Hematopoietic multipotent progenitor cell treated with erythropoietin and hydrocortisone succinate and interleukin-3 and kit ligand, for 6 days (in vitro differentiated cells): ENCODE measurements at places on chromosomes 12 and 14.

GRCh38 chr12:115956659-115957058 lies 320.8 kb downstream of the MED13L start:
- no peak for DNase-seq

DNA sequence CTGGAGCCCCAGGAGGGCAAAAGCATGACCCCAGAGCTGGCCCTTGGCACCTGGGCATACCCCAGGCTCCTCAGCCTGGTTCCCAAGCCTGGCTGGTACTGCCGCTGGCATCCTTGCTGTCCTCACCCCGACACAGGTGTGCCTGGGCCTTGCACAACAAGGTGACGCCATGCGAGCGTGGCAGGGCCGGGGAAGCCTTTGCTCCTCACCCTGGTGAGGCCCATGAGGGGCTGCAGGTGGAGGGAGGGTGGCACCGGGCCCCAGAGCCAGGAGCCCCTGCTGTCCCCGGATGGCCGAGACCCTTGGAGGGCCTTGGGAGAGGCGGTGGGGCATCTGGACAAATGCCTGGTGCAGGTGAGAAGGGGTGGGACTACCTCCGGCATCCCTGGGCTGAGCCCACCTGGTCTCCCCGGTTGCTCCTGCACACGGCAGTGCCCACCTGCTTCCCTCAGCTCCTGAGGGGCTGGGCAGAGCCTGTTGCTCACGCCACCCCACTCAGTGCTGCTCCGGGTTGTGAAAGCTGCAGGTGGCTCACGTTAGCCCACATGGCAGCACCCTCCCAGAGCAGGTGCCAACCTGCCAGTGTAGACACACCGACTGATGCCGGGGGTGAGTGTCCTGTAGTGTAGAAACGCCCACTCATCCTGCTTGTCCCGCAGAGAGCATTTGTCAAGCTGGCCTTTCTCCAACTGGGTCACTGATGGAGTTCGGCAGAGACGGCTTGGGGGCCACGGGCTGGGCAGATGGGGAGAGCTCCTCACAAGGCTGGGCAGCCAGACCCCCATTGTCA lies 24.6 kb upstream of the KIF26A start:
- no peak for DNase-seq

- DNase-seq, result no peak
Measured at GRCh38 chr12:115990241-115990640, 287.3 kb downstream of the MED13L start.

DNA sequence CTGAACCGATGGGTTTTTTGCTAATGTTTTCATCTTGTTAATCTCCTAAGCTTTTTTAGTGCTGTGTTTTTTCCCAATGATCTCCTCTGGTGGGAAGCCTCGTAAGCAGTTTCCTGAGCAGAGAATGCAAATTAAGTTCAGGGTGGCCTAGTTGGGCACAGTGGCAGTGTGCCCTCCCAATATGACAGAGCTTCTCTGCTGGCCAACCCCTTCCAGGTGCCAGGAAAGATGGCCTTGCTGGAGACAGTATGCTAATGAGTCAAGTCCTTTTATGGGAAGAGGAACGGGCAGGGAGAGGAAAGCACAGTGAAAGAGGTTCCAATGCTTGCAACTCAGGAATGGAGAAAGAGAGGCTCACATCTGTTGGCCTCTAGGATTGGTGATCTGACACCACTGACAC lies 115.8 kb downstream of the GCH1 start:
- no peak for DNase-seq

DNA sequence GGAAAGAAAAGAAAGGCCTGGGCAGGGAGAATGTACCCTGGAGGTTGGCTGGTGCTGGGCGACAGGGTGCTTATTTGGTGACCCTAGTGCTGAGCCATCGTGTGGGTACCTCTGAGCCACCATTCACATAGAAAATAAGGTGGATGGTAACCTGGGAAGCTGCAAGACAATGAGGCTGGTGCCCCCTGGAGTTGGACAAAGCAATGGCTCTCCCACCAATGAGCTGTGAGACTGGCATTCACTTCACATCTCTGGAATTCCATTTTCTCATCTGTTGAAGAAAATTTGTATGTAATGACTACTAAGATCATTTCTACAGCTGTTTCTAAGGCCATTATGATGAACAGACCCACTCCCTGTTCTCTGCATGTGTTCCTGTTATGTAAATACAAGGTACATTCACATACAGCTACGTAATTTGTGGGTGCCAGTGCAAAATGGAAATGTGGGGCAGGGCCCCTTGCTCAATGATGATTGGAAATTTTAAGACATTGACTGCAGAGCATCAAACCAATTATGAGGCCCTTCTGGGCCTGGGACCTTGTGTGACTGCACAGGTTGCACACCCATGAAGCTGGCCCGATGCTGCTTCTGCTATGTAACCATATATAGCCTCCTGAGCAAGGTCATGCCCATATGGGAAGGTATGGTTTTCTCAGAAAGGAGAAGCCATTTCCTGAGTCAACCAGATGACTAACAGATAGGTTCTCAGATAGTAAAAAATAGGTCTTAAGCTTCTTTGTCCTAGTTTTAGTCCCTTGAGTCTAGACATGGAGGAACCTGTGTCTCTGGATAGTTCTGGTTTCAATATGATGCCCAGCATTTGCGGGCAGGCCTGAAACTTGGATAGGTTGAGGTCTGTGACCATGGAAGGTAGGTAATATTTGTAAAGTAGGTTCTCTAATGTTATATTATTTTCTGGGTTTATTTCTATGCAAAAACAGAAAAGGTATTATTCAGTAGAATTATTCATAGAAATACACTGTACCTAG lies 63.4 kb upstream of the IGF1 start:
- DNase-seq, result no peak

DNA sequence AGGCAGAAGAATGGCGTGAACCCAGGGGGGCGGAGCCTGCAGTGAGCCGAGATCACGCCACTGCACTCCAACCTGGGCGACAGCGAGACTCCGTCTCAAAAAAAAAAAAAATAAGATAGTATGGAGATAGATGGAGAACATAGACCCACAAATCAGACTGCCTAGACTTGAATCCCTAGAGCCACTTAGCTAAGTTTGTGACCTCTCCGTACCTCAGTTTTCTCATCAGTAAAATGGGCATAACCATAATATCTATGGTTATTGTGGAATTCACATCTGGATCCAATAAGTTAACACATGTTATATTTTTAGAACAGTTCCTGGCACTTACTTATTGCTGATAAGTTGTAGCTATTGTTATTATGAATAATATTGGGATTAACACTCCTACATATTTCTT lies 7.2 kb downstream of the PROX2 start:
- no peak for DNase-seq

GRCh38 chr12:122862872-122863701 lies 27.8 kb downstream of the HIP1R start:
- no peak for DNase-seq

- no peak for DNase-seq
Measured at GRCh38 chr12:78088391-78088832, 257.7 kb downstream of the NAV3 start.

DNA sequence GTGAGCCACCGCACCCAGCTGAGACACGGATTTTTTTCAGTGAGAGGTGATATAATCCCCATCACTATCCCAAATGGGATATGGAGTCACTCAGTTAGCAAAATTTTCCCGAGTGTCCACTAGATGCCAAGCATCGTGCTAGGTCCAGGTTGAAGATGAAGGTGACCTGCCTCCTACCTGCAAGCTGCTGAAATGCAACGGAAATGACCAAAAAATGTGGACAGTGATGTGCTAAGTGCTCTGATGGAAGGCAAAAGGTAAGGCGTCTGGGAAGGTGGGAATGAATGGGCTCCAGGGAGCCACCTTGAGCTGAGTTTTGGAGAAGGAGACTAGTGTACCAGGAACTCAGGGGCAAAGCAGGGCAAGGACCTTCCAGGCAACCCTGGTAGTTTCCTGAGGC lies 64.6 kb downstream of the CALM1 start:
- no peak for DNase-seq

GRCh38 chr14:104437703-104438102 lies 141.9 kb upstream of the C14orf180 start:
- no peak for DNase-seq

DNA sequence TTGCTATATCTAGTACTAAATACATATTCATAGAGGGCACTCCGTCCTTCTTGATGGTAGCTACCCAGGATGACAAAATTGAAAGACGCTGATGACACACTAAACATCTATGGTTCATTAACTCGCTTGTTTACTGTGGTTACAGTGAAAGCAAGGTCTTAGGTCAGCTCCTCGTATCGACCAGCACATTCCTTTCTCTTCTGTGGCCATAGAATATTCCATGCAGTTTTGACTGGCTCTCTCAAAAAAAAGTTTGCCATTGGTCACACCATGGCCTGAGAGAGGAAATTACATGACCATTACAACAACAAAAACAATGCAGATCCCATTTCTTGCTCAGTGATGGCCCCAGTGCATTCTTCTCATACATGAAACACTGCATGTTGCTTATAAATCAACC lies 411.4 kb upstream of the SOX5 start:
- DNase-seq, result no peak

DNA sequence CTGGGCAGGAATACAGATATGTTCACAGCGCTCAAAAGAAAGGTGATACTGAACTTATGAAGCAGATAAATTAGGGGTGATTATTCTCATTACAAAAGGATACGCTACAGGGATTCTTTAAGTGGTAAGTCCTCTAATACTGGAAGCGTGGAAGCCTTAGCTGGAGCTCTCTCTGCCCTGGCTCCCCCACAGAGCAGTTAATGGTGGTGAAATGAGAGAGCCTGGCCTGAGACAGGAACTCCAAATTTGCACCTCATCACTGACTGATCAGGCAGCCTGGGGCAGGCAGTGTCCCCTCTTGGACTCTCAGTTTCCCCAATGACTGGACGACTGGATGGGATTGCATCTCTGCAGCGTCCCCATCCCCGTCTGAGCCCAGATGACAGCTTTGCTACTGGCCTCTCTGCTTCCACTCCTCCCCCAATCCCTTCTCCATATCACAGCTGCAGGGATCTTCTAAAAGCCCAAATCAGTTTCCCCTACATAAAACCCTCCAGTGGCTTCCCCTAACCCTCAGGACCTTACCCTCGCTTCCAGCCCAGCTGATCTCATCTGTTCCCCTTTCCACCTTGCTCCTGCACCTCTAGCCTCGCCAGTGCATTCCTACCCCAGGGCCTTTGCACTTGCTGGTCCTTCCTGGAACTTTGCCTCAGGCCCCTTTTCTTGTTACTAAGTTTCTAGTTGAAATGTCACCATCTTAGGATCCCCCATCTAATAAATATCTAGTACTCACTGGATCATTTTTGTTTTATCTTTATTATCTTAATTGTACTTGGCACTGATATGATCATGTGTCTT lies 171.7 kb upstream of the LHX5 start:
- DNase-seq, result no peak

GRCh38 chr14:67602995-67603545 lies 3.0 kb upstream of the PIGH start:
- no peak for DNase-seq

DNA sequence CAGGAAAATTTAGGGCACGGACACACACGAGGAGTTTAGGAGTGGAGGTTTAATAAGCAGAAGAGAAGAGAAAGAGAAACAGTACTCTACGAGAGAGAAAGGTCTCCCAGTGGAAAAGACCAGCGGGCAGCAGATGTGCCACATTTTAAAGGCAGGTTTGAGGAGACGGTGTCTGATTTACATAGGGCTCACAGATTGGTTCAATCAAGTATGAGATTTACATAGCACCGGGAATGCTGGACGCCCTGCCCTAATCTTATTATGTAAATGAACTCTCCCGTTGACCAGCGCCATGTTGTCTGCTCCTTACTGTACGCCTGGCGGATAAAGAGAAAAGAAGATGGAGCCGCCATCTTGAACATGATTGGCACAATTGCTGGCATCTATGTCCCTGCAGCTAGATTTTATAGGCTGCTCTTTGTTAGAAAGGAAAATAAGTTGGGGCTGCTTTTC lies 17.9 kb downstream of the NFKBIA start:
- DNase-seq, result no peak

- peak; percentile 45 for DNase-seq
Measured at GRCh38 chr12:29782285-29782870, 1.4 kb downstream of the TMTC1 start.

DNA sequence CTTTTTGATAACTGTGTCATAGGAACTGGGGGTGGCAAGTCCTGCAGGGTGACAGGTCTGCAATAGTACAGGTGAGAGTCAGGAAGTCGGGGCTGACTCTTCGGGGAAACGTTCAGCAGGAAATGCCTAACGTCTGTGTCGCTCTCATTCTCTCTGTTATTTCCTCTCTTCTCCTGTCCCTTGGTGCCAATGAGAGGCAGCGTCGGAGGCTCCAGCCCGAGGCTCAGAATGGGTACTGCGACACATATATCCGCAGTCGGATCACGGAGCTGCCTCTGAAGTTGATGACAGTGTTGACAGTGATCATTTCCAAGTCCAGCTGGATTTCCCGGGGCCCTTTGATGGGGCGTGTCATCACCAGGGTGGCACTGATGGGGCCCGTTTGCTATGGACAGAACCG lies 2.7 kb upstream of the TC2N start:
- DNase-seq, result no peak
